ENCODE measurements at places on chromosomes 4 and X. TPM values are rescaled to one million over a fixed set of nuclear protein-coding genes. Genes with fewer than 3 reads are reported as not detected.

DNA sequence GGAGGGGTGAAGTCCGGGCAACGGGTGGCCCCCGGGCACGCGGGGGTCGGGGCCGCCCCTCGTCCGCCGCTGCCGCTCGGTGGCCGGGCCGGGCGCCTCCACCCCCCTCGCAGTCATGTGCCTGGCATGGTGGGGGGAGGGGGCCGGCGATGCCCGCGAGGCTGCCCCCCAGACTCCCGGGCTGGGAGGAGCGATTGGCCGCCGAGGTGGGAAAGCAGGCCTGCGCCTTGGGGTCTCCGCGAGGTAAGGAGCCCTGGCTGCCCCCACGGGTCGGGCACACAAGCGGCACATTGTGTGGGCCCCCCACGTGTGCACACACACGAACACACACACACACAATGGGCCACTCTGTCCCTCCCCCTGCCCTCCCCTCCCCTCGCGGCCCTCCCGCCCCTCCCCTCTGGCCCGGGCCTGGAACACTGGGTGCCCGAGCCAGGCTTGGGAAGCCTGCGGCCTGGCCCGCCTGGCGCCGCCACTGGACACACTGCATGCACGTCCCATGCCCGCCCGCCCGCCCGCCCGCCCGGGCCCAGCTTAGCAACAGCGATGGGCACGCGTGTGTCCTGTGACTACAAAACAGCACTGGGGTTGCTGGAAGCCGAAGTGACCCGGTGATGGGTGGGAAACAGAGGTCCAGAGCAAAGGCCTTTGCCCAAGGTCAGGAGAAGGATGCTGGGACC lies 1.3 kb downstream of the SLC6A8 start:
- peaks cover 6% of the 10 kb centered on the region for H3K4me1 ChIP-seq
- H3K27me3 ChIP-seq, result no peaks in the 10 kb centered on the region
- peak overlapping the region; percentile 43 for H3K27ac ChIP-seq
- H3K36me3 ChIP-seq, result no peaks in the 10 kb centered on the region

DNA sequence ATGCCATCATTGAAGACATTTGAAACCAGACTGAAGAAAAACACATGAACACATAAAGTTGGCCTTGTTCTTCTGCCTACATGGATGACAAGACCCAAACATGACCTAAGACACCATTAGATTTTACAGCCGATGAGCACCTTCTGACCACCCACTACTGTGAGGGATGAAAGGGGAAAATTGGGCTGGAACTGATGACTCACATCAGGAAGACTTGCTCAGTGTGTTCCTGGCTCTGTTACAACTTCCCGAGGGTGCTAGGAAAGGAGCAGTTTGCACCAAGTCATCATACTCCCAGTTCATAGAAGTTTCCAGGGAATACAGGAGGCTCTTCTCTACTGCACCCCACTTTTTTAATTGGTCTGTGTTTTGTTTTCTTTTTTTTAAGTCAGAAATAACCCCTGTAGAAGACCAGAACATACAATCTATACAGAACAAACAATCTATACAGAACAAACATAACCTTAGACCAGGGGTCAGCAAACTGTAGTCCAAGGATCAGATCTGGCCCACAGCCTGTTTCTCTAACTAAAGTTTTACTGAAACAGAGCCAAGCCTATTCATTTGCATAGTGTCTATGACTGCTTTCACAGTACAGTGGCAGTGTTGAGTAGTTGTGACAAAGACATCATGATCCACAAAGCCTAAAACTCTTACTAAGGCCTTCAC lies 25.3 kb downstream of the BTC start:
- no peaks in the 10 kb centered on the region for H3K36me3 ChIP-seq
- no peak for DNase-seq
- H3K27me3 ChIP-seq, result no peaks in the 10 kb centered on the region
- H3K4me3 ChIP-seq, result no peak overlapping the region
- no peaks in the 10 kb centered on the region for H3K4me1 ChIP-seq

Gene TSPAN7
- total RNA-seq, result 44.5 TPM

Gene ZCCHC4
- 14.7 TPM for total RNA-seq

Gene SLITRK4
- total RNA-seq, result 0.28 TPM

Gene P2RY10
- total RNA-seq, result 10.7 TPM

Data from Peyer's patch (tissue), 4 donors.